ENCODE measurements at places on chromosomes 7 and 10.

DNA sequence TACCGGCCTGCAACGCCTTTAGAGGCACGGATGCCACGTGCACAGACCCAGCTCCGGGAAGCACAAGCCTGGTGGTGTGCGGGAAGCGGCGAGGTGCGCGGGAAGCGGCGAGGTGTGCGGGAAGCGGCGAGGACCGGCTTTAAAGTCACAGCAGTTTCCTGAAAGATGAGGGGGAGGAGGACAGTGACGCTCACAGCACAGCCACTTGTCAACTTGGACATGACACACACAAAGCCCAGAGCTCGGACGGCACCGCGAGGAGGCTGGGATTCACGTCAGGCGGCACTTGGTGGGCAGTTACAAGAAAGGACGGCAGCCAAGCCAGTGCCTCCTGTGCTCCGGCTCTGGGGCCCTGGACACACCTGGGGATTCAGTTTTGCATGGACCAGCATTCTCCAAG is 525.9 kb downstream of the DNAJB6 start:
- no peak for DNase-seq

- no peak for DNase-seq
Measured at GRCh38 chr10:86083664-86084175, 282.9 kb downstream of the GRID1 start.

GRCh38 chr10:96488161-96488935 is 25.4 kb downstream of the TLL2 start:
- DNase-seq = no peak

GRCh38 chr7:28992798-28993197 is 34.7 kb upstream of the TRIL start:
- no peak for DNase-seq

DNA sequence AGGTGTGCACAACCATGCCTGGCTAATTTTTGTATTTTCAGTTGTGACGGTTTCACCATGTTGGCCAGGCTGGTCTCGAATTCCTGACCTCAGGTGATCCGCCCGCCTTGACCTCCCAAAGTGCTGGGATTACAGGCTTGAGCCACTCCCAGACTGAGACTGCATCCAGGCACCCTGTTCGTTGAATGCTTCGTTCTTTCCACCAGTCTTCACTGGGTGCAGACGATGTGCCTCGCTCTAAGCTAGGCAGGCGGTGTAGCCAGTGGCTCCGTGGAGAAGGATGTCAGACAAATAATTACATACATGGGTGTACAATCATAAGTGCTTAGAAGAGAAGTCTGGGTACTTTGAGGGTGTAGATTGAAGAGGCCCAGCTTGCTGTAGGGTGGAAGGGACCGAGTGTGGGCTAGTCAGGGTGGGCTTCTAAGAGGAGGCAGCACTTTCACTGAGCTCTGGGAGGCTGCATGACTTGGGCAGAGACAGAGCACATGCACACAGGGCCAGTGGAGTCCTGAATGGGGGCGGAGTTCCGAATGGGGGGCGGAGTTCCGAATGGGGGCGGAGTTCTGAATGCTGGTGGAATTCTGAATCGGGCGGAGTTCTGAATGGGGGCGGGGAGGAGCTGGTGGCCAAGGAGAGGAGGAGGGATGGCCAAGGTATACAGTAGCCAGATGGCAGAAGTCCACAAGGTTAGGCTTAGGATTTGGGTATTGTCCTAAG is 74.3 kb downstream of the COL26A1 start:
- no peak for DNase-seq

- DNase-seq = no peak
Measured at GRCh38 chr7:144866189-144866588, 30.3 kb upstream of the TPK1 start.
